Mucosa of gallbladder (tissue), 1 donor: ENCODE measurements at places on chromosomes 3 and 15.

DNA sequence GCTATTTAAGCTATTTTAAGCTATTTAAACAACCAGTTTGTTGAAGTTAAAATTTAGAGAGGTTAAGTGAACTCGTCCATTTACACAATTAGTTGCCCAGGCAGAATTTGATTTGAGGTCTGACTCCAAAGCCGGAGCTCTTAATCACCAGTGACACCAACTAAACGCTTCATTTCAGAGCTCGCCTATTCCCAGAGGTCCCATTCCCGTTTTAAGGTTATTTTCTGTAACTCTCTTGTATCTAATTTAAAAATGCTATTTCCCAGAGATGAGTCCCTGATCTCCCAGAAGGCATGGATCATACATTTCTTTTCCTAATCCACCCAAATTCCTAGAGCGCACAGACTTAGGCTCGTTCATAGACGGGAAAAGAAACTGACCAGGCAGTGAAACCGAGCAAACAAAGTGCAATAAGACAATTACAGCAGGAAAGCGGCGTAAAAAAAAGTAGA, 904 bp upstream of the MCTP2 start:
- no peak for DNase-seq

GRCh38 chr15:96076350-96076749, 254.2 kb upstream of the NR2F2 start:
- DNase-seq: no peak

DNA sequence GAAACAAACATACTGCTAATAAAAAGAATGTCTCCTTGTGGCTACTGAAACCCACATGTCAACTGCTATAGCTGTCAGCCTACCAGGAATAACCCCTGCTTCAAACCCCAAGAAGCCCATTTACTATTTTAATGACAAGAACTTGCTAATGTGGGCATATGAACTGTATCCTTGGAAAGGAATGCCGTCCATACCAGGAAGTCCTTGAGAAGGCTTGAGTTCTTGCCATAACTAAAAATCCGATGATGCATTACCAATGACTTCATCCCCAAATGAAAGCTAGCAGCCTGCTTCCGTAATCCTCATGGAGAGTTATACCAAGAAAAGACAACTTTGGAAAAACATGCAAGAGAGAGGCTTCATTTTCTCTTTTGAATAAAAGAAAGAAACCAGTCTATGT, 34.8 kb downstream of the MINDY4B start:
- no peak for DNase-seq

DNA sequence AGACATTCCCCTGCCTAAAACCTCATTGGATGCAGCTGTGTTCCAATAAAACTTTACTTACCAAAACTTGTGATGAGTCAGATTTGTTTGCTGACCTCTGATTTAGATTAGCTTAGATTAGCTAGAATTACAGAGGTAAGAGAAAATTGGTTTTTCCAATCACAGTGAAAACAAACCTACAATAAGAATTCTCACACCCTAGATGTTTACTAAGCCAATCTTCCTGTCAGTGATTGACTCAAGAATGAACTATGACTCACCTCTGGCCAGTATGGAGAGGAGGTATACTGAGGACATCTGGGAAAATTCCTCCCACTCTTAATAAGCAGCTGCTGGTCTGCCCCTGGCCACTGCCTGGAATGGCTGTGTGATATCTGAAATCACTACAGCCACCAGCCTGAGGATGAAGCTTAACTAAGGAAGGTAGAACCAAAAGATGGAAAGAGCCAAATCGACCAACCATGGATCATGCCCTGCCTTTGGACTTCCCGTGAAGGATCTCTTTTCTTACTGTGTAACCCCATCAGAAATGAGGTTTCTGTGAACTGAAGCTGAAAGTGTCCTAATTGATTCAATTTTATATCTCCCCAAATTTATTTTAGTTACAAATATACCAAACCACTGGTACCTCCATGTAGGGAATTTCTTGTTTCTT, 19.0 kb upstream of the GHSR start:
- DNase-seq: no peak

DNA sequence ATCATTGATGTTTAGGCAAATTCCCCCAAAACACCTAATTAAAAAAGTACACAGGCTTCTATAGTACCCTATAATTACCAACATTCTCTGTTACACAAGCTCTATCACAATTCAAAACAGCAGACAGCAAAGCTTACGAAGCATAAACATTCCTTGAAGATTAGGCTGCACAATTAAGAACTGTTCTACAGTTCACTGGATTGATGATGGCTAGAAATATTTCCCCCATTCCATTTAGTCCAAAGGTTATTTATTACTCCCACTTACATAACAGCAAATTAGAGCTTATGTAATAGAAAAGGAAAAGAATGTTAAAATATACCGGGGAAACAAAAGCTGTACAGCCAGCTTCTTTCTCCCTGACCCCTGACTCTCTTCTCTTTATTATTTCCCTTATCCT, 49.3 kb downstream of the UACA start:
- no peak for DNase-seq

- no peak for DNase-seq
Measured at GRCh38 chr3:27606537-27606936, 115.6 kb downstream of the EOMES start.

GRCh38 chr15:29276366-29276765, 6.7 kb upstream of the NSMCE3 start:
- no peak for DNase-seq

DNA sequence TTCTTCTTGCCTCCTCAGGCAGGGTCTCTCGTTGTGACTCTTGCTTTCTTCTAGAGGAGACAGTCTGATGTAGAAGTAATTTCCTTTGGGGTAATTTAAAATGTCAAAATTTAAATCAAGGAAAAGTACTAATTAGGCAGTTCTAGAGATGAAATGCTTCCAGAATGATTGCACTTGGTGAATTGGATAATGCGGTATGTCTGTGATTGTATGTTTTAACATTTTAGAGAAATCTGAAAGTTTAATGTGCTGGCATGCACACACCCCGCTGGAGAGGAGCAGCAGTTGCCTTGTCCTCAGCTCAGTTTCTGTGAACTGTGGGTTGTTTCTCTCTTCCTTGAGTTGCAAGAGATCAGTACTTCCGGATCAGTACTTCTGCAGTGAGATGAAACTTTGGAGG, 322.9 kb upstream of the CTDSPL start:
- DNase-seq: no peak

- DNase-seq: no peak
Measured at GRCh38 chr3:46467562-46467961, 2.9 kb upstream of the LTF start.

- DNase-seq: no peak
Measured at GRCh38 chr15:88348579-88349230, 92.2 kb upstream of the NTRK3 start.

DNA sequence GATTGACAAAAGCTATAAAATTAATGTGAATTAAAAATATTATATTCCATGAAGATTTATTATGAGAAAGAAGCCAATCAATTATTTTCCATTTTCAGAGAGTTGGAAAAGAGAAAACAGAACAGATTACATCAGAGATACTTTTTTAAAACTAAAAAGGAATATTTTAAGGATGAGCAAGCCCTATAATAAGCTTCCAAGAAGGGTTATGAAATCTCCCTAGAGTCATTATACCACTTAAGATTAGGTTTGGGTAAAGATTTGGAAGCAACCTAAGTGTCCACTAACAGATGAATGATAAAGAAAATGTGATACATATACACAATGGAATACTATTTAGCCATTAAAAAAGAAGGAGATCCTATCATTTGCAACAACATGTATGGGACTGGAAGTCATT, 51.6 kb upstream of the FSIP1 start:
- no peak for DNase-seq

DNA sequence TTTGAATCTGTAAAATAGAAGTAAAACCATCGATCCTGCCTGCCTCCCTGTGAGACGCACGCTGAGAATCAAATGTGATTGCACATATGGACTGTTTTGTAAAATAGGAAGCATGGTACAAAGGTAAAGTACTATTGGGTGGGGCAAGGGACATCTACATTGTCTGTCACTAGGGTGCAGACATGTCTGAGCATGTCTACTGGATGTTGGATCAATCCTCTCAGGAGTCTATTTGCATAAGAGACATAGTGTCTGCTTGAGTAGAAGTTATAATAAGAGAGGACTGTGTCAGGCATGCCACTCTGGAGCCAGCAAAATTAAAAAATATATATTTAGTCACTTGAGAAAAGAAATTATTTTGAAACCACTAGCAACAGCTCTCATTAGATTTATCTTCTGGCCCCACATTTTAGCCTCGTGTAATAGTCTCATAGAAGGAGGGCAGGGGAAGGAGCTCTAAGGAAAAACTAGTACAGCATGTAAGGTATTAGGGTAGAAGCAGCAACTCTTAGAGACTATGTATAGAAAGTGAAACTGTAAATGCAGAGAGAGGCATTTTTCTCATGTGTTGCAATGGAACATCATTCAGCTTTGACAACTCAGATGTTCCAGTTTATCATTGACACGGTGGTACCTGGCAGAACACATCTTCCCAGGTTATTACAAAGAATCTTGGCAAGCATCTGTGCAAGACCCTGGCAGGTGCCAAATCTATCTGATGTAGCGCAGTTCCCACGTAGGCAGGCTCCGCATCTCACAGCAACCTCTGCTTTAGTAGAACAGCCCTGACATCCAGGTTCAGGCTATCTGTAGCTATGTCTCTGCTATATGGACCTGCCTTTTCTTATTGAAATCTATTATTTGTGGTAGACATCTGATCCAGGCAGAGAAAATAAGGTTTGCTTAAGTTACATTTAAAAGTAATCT, 85.2 kb upstream of the CHL1 start:
- no peak for DNase-seq

- no peak for DNase-seq
Measured at GRCh38 chr3:105997800-105998526, 129.2 kb upstream of the CBLB start.

- DNase-seq: no peak
Measured at GRCh38 chr15:34610354-34610753, 26.9 kb upstream of the GOLGA8B start.

DNA sequence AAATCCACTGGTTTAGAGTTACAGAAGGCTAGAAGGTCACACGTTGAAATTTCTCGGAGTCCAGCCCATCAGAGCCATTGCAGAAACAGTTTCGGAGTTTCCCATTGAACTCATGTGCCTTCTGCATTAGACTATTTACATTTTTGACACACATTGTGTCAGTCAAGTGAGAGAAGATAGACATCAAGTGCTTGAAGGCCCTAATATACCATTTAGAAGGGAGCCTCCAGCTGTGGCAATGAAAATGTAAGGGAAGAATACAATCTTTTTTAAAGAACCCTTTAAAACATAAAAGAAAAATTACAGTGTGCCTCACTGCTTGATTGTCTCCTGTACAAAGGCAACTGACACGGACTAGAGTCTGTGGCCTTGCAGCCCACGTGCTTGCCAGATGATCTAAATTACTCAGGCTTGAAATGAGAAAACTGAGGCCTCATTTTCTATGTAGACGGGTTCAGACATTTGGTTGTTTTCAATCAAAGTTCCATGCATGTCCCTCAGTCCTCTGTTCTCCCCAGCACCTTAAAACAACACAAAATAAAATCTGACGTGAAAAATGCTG, 650.5 kb downstream of the ROBO2 start:
- no peak for DNase-seq

DNA sequence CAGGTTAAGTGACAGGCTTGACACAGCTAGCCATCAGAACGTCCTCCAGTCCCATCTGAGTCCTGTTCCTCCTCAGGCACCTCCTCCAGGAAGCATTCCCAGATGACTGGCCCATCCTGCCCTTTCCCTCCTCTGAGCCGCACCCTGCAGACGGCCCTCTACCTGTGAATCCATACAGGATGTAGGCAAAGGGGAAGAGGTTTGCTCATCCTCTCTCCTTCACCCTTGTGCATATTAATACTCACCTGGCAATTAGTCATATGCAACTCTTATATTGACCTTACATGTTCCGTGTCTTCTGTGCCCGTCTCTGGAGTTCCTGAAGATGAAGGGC, 61.9 kb downstream of the SMAD3 start:
- no peak for DNase-seq

DNA sequence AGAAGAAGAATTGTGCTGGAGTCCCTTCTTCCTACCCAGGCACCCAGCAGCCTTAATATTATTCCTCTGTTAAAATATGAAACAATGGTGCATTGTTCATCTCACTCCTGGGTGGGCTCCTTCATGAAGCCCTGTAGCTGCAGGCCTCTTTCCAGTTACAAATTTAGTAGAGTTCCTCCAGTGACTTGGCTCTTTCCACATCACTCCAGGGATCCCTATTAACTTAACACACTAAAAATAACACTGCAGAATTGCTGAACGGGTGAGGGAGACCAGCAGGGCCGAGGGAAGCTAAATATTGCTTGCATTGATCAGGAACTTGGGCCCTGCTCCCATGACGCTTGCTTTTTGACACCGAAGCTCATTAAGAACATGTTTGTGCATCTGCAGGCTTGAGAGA, 142.3 kb downstream of the PDCD6IP start:
- DNase-seq: no peak

GRCh38 chr15:35522061-35522460, 23.9 kb downstream of the DPH6 start:
- no peak for DNase-seq

- no peak for DNase-seq
Measured at GRCh38 chr3:24457719-24458118, 36.9 kb downstream of the THRB start.

DNA sequence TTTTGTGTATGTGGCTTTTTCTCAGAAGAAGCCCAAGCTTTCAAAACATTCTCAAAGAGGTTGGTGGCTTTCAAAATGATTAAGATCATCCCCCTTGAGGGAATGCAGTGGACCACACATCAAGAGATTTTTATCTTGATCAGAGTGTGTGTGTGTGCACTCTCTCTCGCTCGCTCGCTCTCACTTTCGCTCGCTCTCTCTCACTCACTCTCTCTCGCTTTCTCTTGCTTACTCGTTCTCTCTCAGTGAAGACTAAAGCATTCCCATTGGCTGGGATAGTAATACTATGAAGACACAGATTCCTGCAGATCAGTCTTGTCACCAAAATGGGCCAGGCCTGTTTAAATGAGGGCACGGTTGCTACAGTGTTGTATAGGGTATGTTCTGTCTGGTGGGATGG, 365.7 kb downstream of the EDEM1 start:
- DNase-seq: no peak

DNA sequence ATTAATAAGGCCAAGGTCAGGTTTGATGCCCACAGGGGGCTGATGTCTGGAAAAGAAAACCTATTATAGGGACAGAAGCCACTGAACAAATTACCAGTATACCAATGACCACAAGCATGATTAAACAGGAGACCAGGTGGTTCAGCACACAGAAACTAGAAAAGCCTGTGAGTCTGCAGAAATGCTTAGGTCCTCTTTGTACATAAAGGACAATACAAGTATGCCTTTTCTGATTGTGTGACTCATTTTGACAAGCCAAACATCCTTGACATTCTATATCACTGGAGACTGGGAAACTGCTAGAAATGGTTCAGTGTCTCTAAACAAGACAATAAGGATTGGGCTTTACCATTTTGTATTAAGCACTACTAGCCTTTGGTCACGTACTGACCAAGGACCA, 113.2 kb upstream of the MYO5C start:
- DNase-seq: no peak
